ENCODE measurements at places on chromosomes 7 and 10.
A peak's percentile ranks its signal among the peaks of the same experiment; 100 is the strongest.

DNA sequence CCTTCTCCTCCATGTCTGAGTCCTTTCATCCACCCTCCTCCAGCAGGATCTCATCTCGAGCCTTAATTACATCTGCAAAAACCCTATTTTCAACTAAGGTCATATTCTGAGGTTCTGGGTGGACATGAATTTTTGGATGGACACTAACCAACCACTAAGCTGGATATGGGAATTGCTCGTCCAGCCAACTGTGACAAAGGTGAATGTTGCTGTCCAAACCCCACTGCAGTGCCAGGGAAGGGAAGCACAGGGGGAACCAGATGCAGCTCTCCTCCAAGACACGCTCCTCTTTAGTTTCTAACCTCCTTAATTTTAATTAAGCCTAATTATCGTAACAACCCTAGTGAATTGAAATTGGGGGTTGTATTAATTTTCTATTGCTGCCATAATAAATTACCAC is 65.1 kb upstream of the EBF3 start:
- no peak for DNase-seq

GRCh38 chr10:119688033-119688508 is 36.9 kb downstream of the BAG3 start:
- no peak for DNase-seq

DNA sequence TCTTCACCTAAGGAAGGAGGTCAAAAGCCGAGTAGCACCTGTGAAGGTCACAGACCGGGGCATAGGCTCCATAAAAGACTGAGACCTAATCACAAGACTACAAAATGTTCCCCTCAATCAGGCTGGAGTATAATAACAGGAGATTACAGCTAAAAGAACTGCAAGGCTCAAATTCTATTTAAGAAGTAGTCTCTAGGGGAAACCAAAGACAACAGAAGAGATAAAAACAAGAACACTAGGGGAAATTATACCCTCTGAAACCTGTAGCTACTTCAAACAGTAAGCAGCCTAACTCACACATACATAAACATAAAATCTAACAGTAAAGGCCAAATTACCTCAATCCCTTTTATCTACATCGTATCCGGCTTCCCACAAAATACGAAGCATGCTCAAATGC is 38.3 kb downstream of the LMBR1 start:
- DNase-seq: no peak

GRCh38 chr10:132489053-132489703 is 48.4 kb upstream of the INPP5A start:
- peak; percentile 94 for DNase-seq

DNA sequence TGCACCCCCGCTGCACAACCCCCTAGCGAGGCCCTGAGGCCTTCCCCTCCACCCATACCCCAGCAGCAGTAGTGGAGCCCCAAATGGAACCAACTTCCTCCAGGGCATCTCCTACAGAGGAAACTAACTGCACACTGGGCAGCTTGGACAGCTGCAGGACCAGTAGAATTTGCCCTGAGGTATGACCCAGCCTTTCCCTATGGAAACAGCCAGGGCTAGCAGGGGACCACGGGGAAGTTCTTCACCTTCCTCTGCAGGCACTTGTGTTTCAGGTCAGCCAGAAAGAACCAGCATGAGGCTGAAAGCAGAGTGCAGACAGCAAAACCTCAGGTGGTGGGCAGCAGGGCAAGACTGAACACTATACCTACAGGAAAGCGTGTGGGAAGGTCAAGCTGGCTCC is 5.7 kb upstream of the EEPD1 start:
- no peak for DNase-seq

- no peak for DNase-seq
Measured at GRCh38 chr10:44974082-44974627, 4.5 kb downstream of the DEPP1 start.

DNA sequence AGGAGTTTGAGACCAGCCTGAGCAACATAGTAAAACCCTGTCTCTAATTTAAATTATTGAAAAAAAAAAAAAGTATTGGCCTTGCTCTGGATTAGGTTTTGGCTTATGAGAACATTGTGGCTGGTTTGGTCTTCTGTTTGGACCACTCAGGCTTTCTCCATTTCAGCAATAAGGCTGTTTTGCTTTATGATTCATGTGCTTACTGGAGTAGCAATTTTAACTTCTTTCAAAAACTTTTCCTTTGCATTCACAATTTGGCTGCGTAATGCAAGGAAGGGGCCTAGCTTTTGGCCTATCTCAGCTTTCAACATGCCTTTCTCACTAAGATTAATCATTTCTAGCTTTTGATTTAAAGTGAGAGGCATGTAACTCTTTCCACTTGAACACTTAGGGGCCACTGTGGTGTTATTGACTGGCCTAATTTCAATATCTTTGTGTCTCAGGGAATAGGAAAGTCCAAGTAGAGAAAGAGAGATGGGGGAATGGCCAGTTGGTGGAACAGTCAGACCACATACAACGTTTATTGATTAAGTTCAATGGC is 38.0 kb upstream of the SRPK2 start:
- no peak for DNase-seq

DNA sequence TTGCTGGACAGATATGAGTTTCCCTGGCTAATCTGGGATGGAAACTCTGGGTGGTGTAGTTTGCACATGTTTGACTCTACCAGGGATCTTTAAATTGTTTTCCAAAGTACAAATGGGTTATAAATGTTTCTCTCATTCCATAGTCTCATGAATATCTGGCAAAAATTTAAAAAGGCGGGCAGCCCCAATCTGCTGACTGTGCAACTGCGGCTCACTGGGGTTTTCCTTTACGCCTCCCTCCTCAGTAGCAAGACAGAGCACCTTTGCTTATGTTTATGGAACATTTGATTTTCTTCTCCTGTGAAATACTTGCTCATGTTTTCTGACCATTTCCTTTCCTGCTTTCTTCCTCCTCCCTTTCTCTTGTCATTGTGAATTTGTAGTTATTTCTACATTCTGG is 105.0 kb downstream of the ADAM12 start:
- DNase-seq: no peak

DNA sequence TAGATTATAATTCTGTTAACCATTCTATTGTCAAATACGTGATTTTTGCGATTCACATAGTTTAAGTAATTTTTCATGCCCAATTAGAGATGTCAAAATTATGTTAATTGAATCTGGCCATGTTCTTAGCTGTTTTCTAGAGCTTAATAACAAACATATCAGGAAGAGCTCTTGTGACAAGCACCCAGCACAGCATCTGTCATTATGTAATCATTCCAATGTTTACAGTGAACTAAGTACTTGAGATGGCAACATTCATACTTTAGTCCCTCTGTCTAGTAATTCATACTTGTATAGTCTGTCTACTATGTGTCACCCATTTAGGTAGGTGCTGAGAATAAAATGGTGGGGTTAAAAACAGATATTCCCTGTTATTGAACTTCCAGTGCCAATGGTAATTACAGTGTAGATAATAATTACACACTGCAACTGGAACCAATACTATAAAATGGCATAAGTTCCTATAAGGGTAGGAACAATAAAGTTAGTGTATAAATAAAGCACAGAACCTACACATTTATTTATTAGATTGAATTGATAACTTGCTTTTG is 55.2 kb downstream of the ZEB1 start:
- no peak for DNase-seq

GRCh38 chr7:108109221-108109908 is 20.8 kb downstream of the LAMB4 start:
- DNase-seq: no peak

DNA sequence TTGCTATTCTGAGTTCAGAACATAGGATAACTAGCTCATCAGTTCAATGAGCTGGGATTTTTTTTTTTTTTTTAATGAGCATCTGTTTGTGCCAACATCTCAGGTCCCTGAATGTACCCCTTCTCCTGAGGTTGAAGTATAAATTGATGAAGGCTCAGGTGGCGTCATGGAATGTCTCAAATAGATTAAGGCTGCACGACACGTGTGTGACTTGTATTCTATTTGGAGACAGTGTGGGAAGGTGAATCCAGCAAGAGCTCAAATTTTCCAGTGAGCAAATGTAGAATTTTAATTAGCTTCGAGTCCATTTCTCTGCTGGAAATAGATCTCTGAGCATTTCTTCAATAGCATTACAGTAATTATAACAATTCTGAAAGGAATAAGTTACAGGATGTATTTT is 37.2 kb upstream of the JCAD start:
- DNase-seq: no peak

All from chondrocyte (in vitro differentiated cells).